Activated CD4-positive, alpha-beta T cell treated with anti-CD3 and anti-CD28 coated beads, Interleukin-2, amount 50 U/mL, for 24 hours (primary cell): ENCODE measurements at places on chromosomes 7 and 10.

DNA sequence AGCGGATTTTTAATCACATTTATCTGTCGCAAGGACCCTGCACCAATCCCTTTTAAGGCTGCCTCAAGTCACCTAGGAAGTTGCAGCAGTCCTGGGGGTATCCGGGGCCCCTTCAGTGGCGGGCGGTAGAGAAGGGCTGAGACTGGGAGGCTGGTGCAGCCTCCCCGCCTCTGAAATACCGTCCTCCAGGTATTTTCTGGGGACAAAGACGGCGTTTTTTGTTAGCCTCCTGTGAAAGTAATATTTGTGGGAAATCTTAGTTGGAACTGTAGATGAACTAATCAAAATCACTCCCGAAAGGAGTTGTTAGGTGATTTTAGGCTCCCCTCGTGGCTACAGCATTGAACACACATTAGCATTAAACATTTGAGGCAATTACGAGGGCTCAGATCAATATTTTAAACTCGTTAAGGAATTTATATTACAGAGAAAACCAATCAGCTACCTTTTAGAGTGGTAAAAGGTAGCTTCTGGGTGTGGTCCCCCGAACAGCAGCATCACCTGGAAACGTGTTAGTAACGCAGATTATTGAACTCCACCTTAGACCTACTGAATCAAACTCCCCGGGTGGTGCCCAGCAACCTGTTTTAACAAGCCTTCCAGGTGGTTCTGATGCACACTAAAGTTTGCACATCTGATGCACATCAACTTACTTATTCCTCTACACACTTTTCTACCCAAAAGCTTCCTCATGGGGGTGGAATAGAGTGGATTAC lies 530 bp upstream of the ANXA7 start:
- no peak for DNase-seq

- no peak for DNase-seq
Observed at GRCh38 chr7:38178695-38179344, 775 bp downstream of the STARD3NL start.

DNA sequence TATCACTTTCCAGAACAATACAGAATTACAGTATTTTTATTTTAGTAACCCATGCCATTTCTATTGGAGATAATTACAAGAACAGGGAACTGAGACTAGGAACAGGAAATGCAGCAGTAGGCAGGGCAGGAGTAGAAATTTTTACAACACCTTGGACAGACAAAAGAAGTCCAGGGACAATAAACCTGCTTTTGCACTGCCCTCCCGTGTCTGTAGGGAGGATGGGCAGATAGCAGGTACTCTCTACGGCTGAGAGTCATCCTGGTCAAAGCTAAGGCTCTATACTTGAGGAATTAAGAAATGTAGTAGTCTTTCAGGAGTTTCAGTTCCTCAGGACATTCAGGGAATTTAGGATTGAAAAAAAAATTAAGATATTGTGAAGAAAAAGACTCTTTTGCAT lies 63.4 kb downstream of the VAX1 start:
- no peak for DNase-seq

GRCh38 chr7:42123716-42124115 lies 113.3 kb downstream of the GLI3 start:
- no peak for DNase-seq

DNA sequence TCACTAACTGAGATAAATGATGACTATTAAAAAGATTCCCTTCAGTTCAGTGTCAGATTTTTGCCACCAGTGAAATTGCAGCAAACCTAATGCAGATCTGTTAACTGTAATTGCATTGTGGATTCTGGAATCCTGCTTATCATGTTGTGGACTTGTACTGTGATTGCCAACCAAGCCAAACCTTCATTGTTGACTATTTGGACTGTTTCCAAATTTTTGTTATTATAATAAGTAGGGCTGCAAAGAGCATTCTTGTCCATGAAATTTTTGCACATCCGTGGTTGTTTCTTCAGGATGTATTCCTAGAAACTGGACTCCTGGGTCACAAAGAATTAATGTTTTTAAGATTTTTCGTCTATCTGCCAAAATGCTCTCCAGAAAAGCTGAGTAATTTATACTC lies 281.6 kb upstream of the ZMIZ1 start:
- DNase-seq = no peak

DNA sequence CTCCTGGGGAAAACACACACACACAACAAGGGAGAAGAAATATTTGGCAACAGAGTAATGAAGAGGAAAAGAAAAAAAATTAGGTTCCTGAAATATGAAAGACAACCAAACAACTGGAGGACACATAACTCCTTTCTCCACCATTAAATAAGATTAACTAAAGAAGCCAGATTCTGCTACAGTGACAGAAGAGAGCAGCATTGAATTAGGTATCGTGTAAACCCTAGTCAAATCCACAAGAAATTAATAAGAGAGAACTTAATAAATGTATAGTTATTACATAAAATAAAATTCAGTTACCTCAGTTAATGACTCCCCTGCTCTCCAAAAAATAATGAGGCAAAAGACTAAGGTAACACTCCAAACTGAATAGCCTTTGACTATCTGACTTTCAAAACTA lies 306.7 kb downstream of the CRPPA start:
- no peak for DNase-seq

DNA sequence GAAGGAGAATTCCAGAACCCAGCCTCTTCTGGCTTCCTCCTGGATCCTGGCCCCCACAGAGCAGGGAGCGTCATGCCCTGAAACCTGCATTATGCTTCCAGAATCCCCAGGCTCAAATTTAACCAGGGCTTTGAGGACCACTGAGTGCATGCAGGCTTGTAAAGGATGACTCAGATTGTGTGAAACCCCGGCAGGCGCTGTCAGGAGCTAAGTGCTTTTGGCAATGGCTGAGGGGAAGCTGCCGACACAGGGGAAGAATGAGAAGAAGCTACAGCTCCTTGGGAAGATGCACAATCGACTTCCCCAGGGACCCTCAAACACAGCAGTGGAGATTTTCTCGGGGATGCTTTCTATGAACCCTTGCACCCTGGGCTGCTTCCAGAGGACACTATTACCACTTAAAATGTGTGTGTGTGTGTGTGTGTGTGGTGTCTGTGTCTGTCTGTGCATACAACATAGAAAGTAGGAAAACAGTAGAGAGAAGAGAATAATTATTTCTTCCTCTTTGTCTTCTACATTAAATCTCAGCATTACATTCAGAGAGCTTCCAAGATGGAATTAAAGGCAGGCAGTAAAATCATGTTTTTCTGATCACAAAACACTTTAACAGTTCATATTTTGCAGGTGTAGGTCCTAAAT lies 183.5 kb upstream of the INHBA start:
- DNase-seq = no peak

- DNase-seq = no peak
Observed at GRCh38 chr7:44765579-44766415, 17.1 kb downstream of the ZMIZ2 start.

GRCh38 chr7:50528266-50529092 lies 36.7 kb downstream of the DDC start:
- no peak for DNase-seq

DNA sequence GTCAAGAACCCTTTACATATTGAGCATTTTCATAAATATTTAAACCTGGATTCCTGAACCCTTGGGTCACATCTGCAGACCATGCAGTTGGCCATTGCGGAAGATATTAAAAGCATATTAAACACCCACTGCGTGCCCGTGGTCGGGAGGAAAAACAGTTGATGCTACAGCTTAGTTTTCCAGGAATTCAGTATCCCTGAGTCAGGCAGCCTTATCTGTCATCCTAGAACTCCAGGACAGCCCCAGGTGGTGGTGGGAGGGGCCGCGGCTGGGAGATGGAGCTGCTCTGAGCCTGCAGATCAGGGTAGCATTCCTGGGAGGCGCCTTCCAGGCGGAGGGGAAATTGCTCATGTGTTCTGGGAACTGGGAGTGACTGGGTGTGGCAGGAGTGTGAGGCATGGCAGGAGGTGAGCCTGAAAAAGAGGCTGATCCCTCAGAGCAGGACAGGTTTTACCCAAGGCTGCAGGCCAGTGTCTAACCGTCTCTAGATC lies 222.9 kb upstream of the SH2B2 start:
- DNase-seq = no peak

DNA sequence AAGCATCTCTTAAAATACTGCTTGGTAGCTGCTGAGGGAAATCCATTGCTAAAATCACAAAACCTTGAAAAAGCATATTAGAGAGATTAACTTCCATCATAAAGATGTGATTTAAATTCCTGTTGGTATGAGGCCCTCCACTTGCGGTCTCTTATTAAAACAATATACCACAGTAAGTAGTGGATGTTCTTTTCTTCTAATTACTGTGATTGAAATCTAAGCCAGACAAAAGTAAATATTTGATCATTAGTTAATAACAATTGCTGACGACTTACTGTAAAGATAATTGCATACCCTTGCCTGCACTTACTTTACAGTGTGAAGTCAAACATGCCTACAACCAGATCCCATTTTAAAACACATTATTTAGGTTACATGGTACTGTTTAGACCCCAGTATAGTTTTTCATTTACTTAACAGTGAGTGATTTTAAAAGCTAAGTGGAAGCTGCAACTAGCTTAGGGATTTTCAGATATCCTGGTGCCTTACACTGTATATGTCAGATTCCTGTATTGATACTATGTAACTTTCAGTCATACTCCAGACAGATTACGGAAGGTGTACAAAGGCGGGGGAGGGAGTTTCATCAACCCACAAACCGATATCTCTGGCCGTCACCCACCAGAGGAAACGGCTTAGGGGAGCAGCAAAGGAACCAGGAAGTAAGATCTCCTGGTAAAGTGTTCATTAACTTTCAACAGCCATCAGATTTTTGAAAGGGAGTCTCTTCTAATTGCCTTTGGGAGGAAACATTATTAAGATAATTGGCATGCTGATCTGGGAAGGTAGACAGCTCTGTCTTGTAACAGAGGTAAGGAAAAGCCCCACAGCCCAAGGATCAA lies 986 bp downstream of the NRP1 start:
- DNase-seq = no peak

- DNase-seq = peak; percentile 56
Observed at GRCh38 chr10:80459047-80459865, 5.1 kb downstream of the TSPAN14 start.

DNA sequence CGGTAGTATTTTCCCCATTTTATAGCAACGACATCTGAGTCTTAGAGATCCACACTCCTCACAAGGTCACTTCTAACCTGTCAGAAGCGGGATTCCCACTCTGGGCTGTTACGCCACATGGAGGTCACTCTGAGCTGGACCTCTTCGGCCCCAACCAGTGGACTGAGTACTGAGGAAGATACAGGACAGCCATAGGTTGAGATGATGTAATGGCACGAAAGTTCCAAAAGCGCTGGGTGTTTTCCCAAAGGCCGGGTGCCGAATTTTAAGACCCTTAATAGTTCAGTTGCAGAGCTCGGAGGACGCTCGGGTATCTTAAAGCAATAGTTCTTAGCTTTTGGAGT lies 699 bp downstream of the GHITM start:
- DNase-seq = no peak

GRCh38 chr10:4357911-4358310 lies 468.1 kb upstream of the AKR1E2 start:
- DNase-seq = no peak

GRCh38 chr7:94405506-94405905 lies 10.8 kb downstream of the COL1A2 start:
- no peak for DNase-seq

DNA sequence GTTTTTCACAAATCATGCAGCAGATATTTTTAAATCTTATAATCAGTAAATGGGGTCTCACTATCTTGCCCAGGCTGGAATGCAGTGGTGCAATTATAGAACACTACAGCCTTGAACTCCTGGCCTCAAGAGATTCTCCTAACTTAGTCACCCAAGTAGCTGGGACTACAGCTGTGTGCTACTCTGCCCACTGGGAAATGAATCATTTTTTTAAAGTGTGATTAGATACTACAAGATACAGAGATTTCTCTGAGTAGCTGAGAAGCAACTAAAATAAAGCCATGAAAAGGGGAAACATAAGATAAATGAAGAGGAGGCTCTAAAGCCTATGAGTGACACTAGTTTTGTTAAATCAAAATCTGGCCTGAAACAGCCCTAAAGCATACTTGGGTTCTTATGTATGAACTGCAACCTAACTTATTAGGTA lies 119.7 kb downstream of the JMJD1C start:
- DNase-seq = no peak

DNA sequence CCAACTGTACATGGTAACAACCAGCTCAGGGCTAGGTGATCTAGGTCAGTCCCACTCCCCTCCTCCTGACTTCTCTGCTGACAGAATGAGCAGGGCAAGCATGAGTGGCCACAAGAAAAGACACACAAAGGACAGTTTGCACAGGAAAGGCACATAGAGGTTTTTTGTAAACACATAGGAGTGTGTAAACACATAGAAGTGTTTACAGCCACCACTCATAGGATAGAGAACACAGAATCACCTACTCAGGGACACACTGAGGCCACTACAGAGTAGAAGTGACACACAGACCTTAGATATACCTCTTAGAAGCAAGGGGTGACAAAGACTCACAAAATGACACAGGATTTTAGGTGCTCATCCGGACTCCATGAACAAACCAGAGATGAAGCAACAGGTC lies 19.0 kb downstream of the NUDCD3 start:
- DNase-seq = no peak

- peak; percentile 48 for DNase-seq
Observed at GRCh38 chr7:142853739-142854371, 1.0 kb upstream of the EPHB6 start.

GRCh38 chr7:11332865-11333228 lies 359.2 kb downstream of the PHF14 start:
- no peak for DNase-seq

GRCh38 chr10:113704637-113705343 lies 25.1 kb downstream of the CASP7 start:
- no peak for DNase-seq

DNA sequence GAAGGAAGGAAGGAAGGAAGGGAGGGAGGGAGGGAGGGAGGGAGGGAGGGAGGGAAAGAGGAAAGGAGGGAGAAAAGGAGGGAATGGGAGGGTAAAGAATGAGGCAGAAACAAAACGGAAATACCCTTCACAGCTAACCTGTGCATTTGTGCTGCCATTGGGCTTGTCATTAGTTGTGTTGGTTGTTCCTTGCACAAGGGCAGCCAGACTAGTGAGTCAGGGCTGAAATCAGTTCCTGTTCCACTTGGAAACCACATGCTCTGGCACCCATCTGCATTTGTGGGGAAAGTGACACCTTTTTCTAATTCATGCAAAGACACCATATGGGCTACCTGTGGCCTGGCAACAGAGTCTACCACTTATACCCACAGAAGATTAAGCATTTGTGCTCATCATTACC lies 1004.0 kb upstream of the C7orf33 start:
- DNase-seq = no peak
